ENCODE measurements at places on chromosomes 1 and 21.
A peak's percentile ranks its signal among the peaks of the same experiment; 100 is the strongest.

DNA sequence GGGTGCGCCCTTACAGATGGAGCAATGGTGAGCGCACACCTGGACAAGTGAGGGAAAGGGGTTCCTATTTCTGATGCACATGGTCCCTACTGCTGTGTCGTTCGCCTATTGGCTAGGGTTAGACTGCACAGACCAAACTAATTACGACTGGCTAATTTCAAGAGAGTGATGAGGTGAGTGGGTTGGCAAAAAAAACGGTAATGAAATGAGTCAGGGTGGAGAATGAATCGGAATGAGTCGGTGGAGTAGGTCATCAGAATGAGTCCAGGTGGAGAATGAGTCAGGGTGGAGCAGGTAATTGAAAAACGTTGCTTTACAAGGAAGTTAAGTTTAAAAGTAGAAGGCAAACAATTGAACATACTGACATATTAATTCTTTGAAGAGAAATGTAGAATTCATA, 79.8 kb downstream of the WDR4 start:
- DNase-seq: peak; percentile 40

GRCh38 chr1:204409836-204410687, 1.6 kb downstream of the PPP1R15B start:
- DNase-seq: no peak

DNA sequence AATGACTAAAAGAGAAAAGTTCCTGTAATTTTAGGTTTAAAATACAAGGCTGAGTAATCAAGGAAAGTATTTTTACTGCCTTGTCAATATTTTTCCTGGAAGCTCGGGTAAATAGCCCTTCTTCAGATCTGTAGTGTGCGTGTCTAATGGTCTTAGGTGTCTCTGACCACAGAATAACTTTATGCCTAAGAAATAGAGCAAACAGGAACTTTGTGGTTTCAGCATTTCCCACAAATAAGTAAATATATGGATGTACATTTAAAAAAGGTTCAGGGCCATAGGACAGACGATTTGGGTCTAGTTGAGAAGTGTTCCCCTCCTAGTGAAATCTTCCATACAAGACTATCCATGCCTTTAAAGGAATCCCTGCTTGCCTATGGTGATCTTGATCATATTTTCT, 107.0 kb downstream of the ZC3H11B start:
- DNase-seq: no peak

GRCh38 chr1:82090104-82090503, 289.4 kb downstream of the ADGRL2 start:
- DNase-seq: peak; percentile 1

GRCh38 chr21:39863111-39863510, 4.1 kb upstream of the PCP4 start:
- DNase-seq: peak; percentile 86

- no peak for DNase-seq
Measured at GRCh38 chr1:22777388-22778057, 66.9 kb downstream of the EPHB2 start.

- DNase-seq: no peak
Measured at GRCh38 chr1:186738926-186739325, 58.7 kb upstream of the PTGS2 start.

DNA sequence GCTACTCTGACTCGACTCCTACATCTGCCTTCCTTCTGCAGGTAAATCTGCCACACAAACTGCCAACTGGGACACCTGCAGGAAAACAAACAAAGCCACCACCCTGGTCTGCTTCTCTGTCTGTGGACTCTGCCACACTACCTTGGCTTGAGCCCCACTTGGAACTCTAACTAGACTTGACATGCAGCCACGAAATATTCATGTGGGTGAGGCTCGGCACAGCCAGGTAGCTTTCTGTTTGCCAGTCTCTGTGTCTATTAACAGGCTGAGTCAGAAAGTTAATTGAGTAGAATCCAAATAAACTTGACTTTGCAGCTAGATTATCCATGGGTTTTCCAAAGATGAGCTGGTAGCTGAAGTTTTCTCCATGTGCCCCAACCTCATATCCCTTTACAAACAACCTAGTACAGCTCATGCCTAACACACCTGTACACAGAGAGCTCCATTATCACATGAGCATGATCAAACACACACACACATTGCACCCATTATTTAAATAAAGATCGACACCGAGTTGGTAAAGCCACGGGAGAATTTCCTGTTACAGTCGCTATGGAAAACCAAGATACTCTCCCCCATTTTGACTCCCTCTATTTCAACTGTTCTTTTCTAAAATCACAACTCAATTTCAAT, 808 bp downstream of the C1orf116 start:
- DNase-seq: no peak

GRCh38 chr1:210272666-210273065, 40.1 kb downstream of the SERTAD4 start:
- DNase-seq: no peak
